Right lobe of liver (tissue), 6 donors: ENCODE measurements at places on chromosomes 5 and 9. TPM values are rescaled to one million over a fixed set of nuclear protein-coding genes. Genes with fewer than 3 reads are reported as not detected.

DNA sequence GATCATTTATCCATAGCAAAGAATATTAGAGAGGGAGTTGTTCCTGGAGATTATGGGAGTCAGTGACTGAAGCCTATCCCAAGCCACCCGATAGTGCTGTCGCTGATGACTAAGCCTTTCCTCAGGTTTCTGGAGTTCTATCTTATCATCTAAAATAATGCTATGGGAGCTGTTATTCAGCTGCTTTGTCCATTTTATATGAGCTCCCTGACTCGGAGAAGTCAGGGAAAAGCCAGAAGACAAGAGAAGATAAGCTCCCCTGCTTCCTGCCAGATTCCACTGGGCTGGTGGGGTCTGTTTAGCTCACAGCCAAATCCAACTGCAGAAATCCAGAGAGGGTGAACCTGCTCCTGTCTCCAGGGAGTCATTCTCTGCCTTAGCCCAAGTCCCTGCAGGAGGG, 148.2 kb downstream of the DROSHA start:
- H3K4me3 ChIP-seq, result no peak overlapping the region
- H3K36me3 ChIP-seq, result no peaks in the 10 kb centered on the region
- no peak overlapping the region for H3K27ac ChIP-seq

DNA sequence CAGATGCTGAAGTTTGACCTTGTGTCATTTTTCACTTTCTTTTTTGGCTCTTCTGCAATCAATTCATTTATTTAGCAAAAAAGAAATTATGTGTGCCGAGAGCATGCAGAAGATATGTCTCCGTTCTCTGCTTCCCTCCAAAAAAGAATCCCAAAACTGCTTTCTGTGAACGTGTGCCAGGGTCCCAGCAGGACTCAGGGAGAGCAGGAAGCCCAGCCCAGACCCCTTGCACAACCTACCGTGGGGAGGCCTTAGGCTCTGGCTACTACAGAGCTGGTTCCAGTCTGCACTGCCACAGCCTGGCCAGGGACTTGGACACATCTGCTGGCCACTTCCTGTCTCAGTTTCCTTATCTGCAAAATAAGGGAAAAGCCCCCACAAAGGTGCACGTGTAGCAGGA, 2.4 kb downstream of the FGFR4 start:
- peaks cover 13% of the 10 kb centered on the region for H3K36me3 ChIP-seq
- H3K4me1 ChIP-seq, result peaks cover 29% of the 10 kb centered on the region
- DNase-seq, result no peak
- H3K27me3 ChIP-seq, result no peaks in the 10 kb centered on the region
- H3K4me3 ChIP-seq, result no peak overlapping the region
- H3K27ac ChIP-seq, result no peak overlapping the region

- H3K27ac ChIP-seq, result no peak overlapping the region
- H3K4me1 ChIP-seq, result no peaks in the 10 kb centered on the region
- DNase-seq, result no peak
- H3K4me3 ChIP-seq, result no peak overlapping the region
- no peaks in the 10 kb centered on the region for H3K27me3 ChIP-seq
- H3K36me3 ChIP-seq, result no peaks in the 10 kb centered on the region
Observed at GRCh38 chr5:171155621-171156020, 153.4 kb upstream of the TLX3 start.

GRCh38 chr5:154587123-154588026, 109.3 kb upstream of the HAND1 start:
- H3K27ac ChIP-seq, result no peak overlapping the region
- DNase-seq, result no peak

Gene CDC20B
- not detected for total RNA-seq

DNA sequence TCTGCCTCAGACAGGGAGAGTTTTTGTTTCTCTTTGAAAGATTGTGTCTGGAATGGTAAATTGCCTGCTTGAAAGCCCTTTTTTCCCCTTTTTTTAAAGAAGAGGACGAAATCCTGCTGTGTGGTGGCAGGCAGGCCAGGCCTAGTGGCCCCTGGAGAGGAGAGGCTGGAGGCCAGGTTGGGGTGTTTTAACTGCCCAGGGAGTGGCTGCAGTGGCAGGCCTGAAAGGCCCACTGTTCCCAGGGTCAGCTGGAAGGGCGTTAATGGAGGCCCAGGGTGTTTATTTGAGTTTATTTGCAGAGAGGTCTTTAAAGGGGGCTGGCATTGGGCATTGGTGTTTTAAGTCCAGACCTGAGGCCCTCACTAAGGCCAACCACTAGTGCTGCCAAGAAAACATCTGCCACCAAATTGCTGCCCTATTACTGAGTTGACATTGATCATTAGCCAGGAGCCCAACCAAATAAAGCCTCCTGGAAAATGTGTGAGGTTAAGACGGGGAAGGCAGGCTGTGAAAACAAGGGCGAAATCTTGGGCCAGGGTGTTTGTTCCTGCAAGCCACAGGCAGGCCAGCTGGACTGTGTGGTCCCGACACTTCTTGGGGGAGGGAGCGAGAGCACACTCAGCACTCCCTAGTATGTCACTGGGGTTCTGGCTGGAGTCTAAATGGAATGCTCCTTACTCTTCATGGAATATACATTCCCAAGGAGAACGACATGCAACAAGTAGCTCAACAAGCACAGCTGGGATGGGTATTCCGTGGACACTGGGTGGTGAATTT, 5.0 kb downstream of the JADE2 start:
- DNase-seq, result no peak
- H3K27ac ChIP-seq, result no peak overlapping the region
- H3K4me3 ChIP-seq, result no peak overlapping the region
- no peaks in the 10 kb centered on the region for H3K36me3 ChIP-seq
- peaks cover 33% of the 10 kb centered on the region for H3K4me1 ChIP-seq
- H3K27me3 ChIP-seq, result no peaks in the 10 kb centered on the region
